Stimulated activated CD8-positive, alpha-beta memory T cell treated with anti-CD3 and anti-CD28 coated beads, Interleukin-12 subunit alpha, Interleukin-12 subunit beta, amount 100 ng/mL, for 4 hours (primary cell): ENCODE measurements at places on chromosomes 13 and 19.

GRCh38 chr13:83355041-83355440, 527.2 kb downstream of the SLITRK1 start:
- no peak for DNase-seq

GRCh38 chr13:85091631-85092234, 707.5 kb downstream of the SLITRK6 start:
- no peak for DNase-seq

- no peak for DNase-seq
Observed at GRCh38 chr19:49432141-49433073, 7.2 kb downstream of the GFY start.

GRCh38 chr19:49809160-49809940, 3.7 kb downstream of the FUZ start:
- peak; percentile 33 for DNase-seq

- no peak for DNase-seq
Observed at GRCh38 chr19:5157186-5157585, 183.4 kb downstream of the PTPRS start.

DNA sequence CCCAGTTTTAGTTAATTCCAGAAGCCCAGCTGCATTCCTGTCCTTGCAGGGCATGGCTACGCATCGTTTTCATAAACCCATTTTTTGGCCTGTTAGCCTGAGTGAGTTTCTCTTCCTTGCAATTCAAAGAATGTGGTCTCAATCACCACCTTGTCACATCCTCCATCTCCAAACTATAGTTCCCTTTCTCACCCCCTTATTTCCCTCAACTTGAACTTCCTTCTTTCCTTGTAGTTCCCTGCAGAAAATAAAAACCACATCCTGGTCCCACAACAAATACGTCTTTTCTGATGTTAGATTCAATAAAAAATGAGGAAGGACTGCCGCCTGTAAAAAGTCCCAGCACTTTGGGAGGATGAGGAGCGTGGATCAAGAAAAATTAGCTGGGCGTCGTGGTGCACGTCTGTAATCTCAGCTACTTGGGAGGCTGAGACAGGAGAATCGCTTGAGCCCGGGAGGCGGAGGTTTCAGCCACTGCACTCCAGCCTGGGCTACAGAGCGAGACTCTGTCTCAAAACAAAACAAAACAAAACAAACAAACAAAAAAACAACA, 13.2 kb downstream of the ADGRE3 start:
- DNase-seq = no peak

DNA sequence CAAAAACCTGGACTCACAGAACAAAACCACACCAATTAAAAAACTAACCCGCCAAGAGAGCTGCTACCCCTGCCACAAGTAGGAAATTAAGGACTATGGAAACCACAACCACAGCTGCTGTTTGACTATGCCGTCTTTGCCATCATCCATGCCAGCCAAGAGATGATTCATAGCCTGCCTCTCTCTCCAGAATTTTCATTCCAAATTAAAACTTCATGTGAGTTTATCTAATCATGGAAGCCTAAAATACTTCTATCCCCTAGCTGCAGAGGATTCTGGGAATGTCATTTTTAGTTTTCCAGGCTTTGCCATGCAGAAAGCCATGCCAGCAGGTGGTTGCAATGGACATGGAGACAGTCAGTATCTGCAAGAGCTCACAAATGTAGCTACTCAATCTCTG, 27.6 kb upstream of the GTF2F2 start:
- DNase-seq = no peak

GRCh38 chr13:78129359-78129758, 210.7 kb upstream of the EDNRB start:
- no peak for DNase-seq

DNA sequence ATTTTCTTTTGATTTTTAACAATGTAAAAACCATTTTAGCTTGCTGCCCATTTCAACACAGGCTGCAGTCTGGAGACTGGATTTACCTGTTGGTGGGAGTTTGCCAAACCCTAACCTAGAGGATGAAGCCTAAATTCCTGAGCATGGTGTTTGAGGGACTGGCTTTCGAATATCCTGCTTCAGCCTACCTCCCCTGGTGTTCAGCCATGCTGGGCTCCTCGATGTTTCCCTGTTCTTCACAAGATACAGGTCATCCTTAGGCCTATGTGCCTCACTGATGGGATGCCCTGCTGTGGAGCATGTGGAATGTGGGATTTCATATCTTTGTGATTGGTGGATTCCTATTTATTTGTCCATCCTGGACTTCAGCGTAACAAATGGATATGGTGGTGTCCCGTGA, 20.4 kb upstream of the ERCC5 start:
- no peak for DNase-seq

GRCh38 chr13:71399631-71400215, 467.3 kb downstream of the DACH1 start:
- no peak for DNase-seq
